Cardiac muscle cell (in vitro differentiated cells and primary cell): ENCODE measurements at places on chromosomes 7 and 10. TPM values are rescaled to one million over a fixed set of nuclear protein-coding genes. Genes with fewer than 3 reads are reported as not detected.

The SEMA3E gene
- total RNA-seq: 0.78 and 0.92 TPM in 2 replicates

DNA sequence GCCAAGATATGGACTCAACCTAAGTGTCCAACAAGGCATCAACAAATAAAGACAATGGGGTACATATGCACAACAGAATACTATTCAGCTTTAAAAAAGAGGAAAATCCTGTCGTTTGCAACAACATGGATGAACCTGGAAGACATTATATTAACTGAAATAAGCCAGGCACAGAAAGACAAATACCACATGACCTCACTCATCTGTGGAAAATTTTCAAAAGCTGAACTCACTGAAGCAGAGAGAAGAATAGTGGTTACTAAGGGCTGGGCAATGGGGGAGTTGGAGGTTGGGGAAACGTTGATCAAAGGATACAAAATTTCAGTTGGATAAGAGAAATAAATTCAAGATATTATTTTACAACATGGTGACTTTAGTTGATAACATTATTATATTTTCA lies 221.4 kb upstream of the PITRM1 start:
- no peak overlapping the region for H3K27ac ChIP-seq
- no peak overlapping the region for H3K4me3 ChIP-seq

DNA sequence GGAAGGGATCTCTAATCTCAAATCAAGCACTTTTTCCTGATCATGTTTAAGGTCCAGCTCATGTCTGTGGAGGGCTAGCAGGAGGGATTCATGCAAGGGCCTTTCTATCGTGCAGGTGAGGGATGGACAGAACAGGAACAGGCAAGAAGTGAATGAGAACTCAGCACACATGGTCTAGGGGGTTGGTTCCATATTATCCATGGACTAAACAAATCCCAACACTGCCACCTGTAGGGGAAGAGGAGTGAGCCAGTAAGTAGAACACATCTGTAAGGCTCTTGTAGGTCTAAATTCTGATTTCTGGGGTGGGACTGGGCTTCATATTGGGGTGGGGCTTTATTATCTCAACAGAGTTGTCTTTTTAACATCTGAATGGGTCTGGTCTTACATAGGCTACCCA lies 138.0 kb upstream of the TARP start:
- no peak overlapping the region for H3K4me3 ChIP-seq
- H3K27me3 ChIP-seq: no peaks in the 10 kb centered on the region
- H3K27ac ChIP-seq: no peak overlapping the region
- peak; percentile 13 for DNase-seq

The AKR1E2 gene
- 1.8 and 6.6 TPM in 2 replicates for total RNA-seq

DNA sequence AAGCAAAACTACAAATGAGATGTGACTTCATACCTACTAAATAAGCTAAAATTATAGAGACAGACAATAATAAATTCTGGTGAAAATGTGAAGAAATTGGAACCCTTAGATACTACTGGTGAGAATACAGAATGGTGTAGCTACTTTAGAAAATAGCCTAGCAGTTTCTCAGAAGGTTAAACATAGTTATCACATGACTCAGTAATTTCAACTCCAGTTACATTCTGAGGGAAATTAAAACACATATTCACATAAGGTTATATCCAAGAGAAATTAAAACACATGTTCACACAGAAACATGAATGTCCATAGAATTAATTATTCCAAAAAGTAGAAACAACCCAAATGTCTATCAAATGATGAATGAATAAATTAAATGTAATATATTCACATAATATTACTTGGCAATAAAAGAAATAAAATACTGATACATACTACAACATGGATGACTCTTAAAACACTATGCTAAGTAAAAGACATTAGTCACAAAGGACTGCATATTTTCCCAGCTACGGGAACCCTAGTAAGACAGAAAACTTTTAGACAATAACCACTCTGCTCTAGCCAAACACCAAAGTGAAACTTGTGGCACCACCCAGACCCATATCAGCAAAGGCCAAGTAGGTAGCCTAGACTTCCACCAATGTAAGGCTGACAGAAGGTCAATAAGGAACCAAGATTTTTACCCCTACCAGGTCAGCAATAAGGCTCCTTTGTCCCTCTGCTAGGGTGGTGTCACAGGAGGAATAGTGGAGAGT lies 25.1 kb downstream of the SLC25A40 start:
- no peak for DNase-seq
- H3K4me1 ChIP-seq: no peaks in the 10 kb centered on the region
- H3K27me3 ChIP-seq: no peaks in the 10 kb centered on the region

The GDF2 gene
- total RNA-seq: 3.5 and 5.8 TPM in 2 replicates

The IMPDH1 gene
- 23.1 and 24.0 TPM in 2 replicates for total RNA-seq

GRCh38 chr7:51251290-51251689 lies 65.3 kb downstream of the COBL start:
- no peak overlapping the region for H3K4me3 ChIP-seq
- H3K4me1 ChIP-seq: no peaks in the 10 kb centered on the region
- H3K27me3 ChIP-seq: no peaks in the 10 kb centered on the region
- no peaks in the 10 kb centered on the region for H3K36me3 ChIP-seq
- DNase-seq: no peak
- no peak overlapping the region for H3K27ac ChIP-seq

The DYNC1I1 gene
- 21.2 and 24.4 TPM in 2 replicates for total RNA-seq

DNA sequence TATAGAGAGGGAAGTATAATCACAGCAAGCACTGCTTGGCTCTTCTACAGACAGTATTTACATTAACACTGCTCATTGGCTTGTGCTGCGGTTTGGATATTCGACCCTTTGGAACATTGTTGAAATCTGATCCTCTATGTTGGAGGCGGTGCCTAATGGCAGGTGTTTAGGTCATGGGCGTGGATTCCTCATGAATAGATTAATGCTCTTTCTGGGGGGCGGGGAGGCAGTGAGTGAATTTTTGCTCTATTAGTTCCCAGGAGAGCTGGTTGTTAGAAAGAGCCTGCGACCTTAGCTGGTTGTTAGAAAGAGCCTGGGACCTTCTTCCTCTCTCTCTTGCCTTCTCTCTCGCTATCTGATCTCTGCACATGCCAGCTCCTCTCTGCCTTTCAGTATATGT lies 77.3 kb upstream of the SVIL start:
- H3K27me3 ChIP-seq: no peaks in the 10 kb centered on the region
- DNase-seq: peak; percentile 76
- H3K4me3 ChIP-seq: no peak overlapping the region
- H3K4me1 ChIP-seq: peaks cover 33% of the 10 kb centered on the region

DNA sequence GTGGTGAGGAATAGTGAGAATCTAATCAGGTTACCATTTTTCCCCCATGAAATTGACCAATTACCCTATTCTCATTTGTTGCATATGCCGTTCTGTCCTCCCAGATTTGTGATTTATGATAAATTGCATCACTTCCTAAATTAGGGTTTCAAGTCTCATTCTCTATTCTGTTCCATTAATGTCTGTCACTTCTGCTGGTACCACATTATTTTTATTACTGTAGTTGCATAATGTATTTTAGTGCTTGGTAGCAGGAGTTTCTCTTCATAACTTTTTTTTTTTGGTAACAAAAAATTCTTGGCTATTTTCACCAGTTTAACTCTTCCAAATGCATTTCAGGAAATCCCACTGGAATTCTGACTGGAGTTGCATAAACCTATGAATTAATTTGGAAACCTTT lies 44.0 kb upstream of the FAM133B start:
- H3K27ac ChIP-seq: no peak overlapping the region
- DNase-seq: no peak
- no peak overlapping the region for H3K4me3 ChIP-seq
- no peaks in the 10 kb centered on the region for H3K27me3 ChIP-seq
- peaks cover 30% of the 10 kb centered on the region for H3K4me1 ChIP-seq

- H3K36me3 ChIP-seq: no peaks in the 10 kb centered on the region
- H3K4me3 ChIP-seq: no peak overlapping the region
- peak overlapping the region; percentile 46 for H3K27ac ChIP-seq
- peaks cover 14% of the 10 kb centered on the region for H3K4me1 ChIP-seq
- H3K27me3 ChIP-seq: no peaks in the 10 kb centered on the region
- peak; percentile 70 for DNase-seq
Measured at GRCh38 chr7:1693991-1694524, 24.0 kb downstream of the ELFN1 start.

The OR2A1 gene
- total RNA-seq: not detected in 2 replicates

GRCh38 chr7:1987084-1987535 lies 245.6 kb downstream of the MAD1L1 start:
- no peak overlapping the region for H3K27ac ChIP-seq
- DNase-seq: no peak
- no peak overlapping the region for H3K4me3 ChIP-seq
- H3K36me3 ChIP-seq: no peaks in the 10 kb centered on the region
- no peaks in the 10 kb centered on the region for H3K27me3 ChIP-seq
- peaks cover under 1% of the 10 kb centered on the region for H3K4me1 ChIP-seq

GRCh38 chr7:111438369-111439289 lies 123.7 kb downstream of the IMMP2L start:
- no peak overlapping the region for H3K27ac ChIP-seq
- H3K4me3 ChIP-seq: no peak overlapping the region
- no peaks in the 10 kb centered on the region for H3K27me3 ChIP-seq
- peak; percentile 73 for DNase-seq
- no peaks in the 10 kb centered on the region for H3K36me3 ChIP-seq
- peaks cover 7% of the 10 kb centered on the region for H3K4me1 ChIP-seq

The FAM221A gene
- 6.5 and 8.3 TPM in 2 replicates for total RNA-seq

DNA sequence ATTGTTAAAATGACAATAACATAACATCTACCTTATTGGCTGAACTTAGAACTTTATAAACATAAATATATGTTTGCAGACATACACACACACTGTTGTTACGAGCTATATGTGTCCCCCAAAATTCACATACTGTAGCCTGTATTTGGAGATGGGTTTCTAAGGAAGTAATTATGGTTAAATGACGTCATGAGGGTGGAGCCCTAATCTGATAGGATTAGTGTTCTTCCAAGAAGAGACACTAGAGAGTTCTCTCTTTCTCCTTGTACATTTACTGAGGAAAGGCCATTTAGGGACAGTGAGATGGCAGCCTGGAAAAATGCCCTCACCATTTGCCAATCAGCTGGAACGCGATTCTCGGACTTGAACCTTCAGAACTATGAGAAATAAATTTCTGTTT lies 211.7 kb downstream of the SUGCT start:
- H3K27ac ChIP-seq: no peak overlapping the region
- H3K27me3 ChIP-seq: no peaks in the 10 kb centered on the region
- H3K36me3 ChIP-seq: no peaks in the 10 kb centered on the region
- no peak overlapping the region for H3K4me3 ChIP-seq
- no peaks in the 10 kb centered on the region for H3K4me1 ChIP-seq

GRCh38 chr10:72164617-72165016 lies 51.2 kb upstream of the ANAPC16 start:
- no peak overlapping the region for H3K4me3 ChIP-seq
- DNase-seq: no peak
- no peaks in the 10 kb centered on the region for H3K36me3 ChIP-seq
- no peak overlapping the region for H3K27ac ChIP-seq
- no peaks in the 10 kb centered on the region for H3K27me3 ChIP-seq

The CLRN3 gene
- not detected in 2 replicates for total RNA-seq

The ZPBP gene
- total RNA-seq: not detected in 2 replicates

The TRIM50 gene
- 0.32 TPM in 1 of 2 replicates, not detected in the other for total RNA-seq

DNA sequence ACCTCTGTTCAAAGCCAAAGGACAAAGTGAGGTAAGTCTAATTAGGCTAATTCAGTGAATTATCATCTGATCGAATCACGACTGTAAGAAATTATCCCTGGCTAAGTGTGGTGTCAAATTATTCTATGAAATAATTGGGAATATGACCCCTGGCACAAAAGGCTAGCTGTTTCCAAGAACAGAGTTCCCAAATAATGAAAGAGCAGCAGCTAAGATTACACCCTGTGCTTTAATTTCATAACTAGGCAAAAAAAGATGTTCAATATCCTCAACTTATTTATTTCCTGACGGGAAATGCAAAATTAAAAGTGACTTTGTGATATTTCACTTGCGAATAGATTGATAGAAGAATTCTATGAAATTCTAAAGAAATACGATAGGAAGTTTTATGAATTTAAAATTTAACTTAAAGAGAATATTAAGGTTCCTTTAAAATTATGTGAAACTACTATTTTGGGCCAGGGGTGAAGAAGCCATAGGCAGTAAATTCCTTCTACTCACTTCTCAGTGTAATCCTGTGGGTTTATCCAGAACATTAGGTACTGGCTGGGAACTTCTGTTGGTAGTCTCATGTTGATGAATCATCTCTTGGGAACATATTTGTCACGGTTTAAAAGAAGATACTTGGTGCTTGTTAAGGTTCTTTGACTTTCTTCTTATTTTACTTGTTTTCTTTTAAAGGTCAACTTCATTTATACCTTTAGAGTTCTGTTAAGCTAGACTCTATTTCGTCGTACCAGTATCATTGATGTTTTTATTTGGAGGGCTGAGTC lies 148.5 kb downstream of the POLR1F start:
- peak; percentile 72 for DNase-seq
- H3K4me1 ChIP-seq: no peaks in the 10 kb centered on the region
- H3K27ac ChIP-seq: no peak overlapping the region
- H3K27me3 ChIP-seq: no peaks in the 10 kb centered on the region

GRCh38 chr10:132077091-132077490 lies 11.3 kb downstream of the JAKMIP3 start:
- no peak overlapping the region for H3K27ac ChIP-seq
- no peaks in the 10 kb centered on the region for H3K4me1 ChIP-seq
- no peak overlapping the region for H3K4me3 ChIP-seq
- H3K27me3 ChIP-seq: no peaks in the 10 kb centered on the region
- no peaks in the 10 kb centered on the region for H3K36me3 ChIP-seq

The SPDYE1 gene
- not detected in 2 replicates for total RNA-seq

- H3K4me1 ChIP-seq: no peaks in the 10 kb centered on the region
- H3K36me3 ChIP-seq: no peaks in the 10 kb centered on the region
- H3K27ac ChIP-seq: no peak overlapping the region
- H3K4me3 ChIP-seq: no peak overlapping the region
- H3K27me3 ChIP-seq: no peaks in the 10 kb centered on the region
Measured at GRCh38 chr10:61733358-61733940, 70.7 kb downstream of the CABCOCO1 start.

- no peaks in the 10 kb centered on the region for H3K27me3 ChIP-seq
- H3K4me3 ChIP-seq: peak overlapping the region; percentile 13
- peaks cover 2% of the 10 kb centered on the region for H3K36me3 ChIP-seq
- H3K4me1 ChIP-seq: peaks cover 51% of the 10 kb centered on the region
Measured at GRCh38 chr7:94514140-94514889, 4.7 kb downstream of the CASD1 start.

DNA sequence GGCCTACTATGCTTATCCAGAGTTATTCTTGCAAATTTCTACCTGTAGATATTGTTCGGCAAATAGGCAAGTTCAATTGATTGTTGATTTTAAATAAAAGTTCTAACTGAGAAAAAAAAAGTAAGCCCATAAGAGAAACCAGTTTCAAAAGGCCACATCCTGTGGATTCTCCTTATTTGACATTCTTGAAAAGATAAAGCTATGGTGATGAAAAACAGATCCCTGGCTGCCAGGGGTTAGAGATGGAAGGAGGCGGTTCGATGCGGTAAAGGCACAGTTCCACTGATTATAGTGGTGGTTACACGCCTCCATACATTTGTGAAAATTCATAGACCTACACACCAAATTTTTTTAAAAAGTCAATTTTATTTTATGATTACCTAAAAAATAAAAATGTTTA lies 347.8 kb downstream of the KCNMA1 start:
- no peaks in the 10 kb centered on the region for H3K36me3 ChIP-seq
- H3K4me3 ChIP-seq: no peak overlapping the region
- H3K4me1 ChIP-seq: peaks cover 62% of the 10 kb centered on the region
- DNase-seq: peak; percentile 51
- no peak overlapping the region for H3K27ac ChIP-seq
- H3K27me3 ChIP-seq: peaks cover 13% of the 10 kb centered on the region

GRCh38 chr7:55087521-55087961 lies 68.7 kb downstream of the EGFR start:
- H3K4me1 ChIP-seq: no peaks in the 10 kb centered on the region
- H3K27ac ChIP-seq: no peak overlapping the region
- no peaks in the 10 kb centered on the region for H3K27me3 ChIP-seq
- H3K36me3 ChIP-seq: no peaks in the 10 kb centered on the region
- DNase-seq: no peak
- no peak overlapping the region for H3K4me3 ChIP-seq

- no peaks in the 10 kb centered on the region for H3K36me3 ChIP-seq
- peak overlapping the region; percentile 99 for H3K27ac ChIP-seq
- H3K4me1 ChIP-seq: peaks cover 18% of the 10 kb centered on the region
- peak overlapping the region; percentile 93 for H3K4me3 ChIP-seq
Measured at GRCh38 chr10:18658271-18659124, 733 bp upstream of the ARL5B start.
